Left forelimb (tissue), 1 donor: ENCODE measurements at places on chromosomes 11 and 22.

DNA sequence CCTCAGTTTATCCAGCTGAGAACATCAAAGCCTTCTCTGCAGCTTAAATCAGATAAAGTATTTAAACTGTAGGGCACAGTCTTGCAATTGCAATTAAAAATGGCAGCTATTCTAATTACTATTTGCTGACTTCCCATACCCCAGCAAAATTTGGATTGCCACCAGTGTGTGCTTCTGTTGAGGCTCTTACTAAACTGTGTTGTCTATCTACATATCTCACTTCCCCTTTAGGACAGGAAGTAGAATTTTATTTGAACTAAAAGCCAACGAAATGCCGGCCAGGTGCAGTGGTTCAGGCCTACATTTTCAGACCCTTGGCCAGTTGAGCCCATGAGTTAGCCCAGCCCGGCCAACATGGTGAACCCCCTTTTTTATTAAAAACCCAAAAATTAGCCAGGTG, 7.1 kb downstream of the SAA4 start:
- DNase-seq: no peak

DNA sequence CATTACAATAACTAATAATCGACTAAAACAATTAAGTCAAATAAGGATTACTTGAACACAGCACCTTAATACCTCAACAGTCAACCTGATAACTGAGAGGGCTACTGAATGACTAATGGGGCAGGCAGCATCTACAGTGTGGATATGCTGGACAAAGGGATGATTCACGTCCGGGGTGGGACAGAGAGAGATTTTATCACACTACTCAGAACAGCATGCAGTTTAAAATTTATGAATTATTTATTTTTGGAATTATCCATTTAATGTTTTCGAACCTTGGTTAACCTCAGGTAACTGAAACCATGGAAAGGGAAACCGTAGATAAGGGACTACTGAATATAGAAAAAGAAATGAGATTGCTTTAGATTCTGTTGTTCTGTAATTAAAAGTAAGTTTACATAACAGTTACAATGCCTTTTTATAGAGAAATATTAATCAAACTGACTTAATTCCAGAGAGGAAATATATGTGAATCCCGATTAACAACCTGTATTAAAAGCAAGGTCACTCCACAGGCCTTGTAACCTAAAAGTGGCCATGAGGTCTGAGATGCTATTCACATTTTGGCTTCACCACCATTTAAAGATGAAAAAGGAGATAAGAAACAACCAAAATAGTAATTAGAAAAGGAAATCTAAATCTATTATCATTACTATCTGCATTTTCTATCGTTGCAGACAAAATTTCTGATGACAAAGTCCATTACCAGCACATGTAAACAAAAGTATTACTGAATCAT, 119.0 kb upstream of the TP53AIP1 start:
- no peak for DNase-seq

- DNase-seq: peak; percentile 62
These were observed 667 bp downstream of the DGCR6L start for GRCh38 chr22:20319041-20319744.

- DNase-seq: no peak
These were observed 74.6 kb downstream of the AASDHPPT start for GRCh38 chr11:106152013-106152412.

GRCh38 chr11:118410055-118410745, 8.8 kb downstream of the ATP5MG start:
- no peak for DNase-seq
